ENCODE measurements at places on chromosomes 1 and 21.
A peak's percentile ranks its signal among the peaks of the same experiment; 100 is the strongest.

- DNase-seq = no peak
These were observed 38.3 kb downstream of the ECE1 start for GRCh38 chr1:21251773-21252471.

DNA sequence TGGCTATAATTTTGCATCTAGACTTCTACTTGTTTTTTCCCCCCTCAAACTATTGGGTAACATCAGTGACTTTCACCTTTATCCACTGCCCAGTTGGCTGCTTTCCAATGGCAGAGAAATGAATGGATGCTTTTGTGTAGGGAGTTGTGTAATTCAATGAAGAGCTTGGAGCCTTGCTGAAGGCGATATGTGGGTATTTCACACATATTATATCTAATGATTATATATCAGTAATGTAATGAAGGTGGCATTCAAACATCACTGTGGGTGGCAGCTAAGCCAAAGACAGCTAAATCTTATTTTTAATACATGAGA, 81.2 kb downstream of the TGFB2 start:
- DNase-seq = no peak

DNA sequence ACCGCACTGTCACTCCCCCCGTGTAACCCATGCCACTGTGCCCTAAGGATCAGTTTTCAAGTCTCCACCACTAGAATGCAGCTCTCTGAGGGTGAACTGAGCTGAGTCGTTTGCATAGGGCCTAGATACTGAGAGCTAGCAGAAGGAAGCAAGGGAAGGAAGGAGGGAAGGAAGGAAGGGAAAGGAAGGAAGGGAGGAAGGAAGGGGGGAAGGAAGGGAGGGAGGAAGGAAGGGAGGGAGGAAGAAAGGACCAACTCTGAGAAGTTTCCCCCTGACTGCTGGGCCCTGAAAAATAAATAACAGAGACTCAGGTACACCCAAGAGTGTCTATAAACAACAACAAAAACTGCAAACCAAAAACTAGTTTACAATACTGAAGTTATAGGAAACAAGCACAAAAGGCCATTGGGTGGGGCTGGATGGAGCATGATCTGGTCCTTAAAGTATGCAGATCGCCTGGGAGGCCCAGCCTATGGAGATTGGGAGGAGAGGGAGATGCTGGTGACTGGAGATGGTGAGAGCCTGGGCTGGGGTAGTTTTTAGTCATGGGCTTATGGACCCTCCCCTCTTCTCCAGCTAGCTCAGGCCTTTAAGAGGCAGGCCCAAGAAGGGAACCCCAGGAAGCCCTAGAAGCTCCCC, 1.7 kb upstream of the MRPS15 start:
- no peak for DNase-seq

GRCh38 chr1:161801955-161802354, 35.8 kb downstream of the ATF6 start:
- DNase-seq = no peak

DNA sequence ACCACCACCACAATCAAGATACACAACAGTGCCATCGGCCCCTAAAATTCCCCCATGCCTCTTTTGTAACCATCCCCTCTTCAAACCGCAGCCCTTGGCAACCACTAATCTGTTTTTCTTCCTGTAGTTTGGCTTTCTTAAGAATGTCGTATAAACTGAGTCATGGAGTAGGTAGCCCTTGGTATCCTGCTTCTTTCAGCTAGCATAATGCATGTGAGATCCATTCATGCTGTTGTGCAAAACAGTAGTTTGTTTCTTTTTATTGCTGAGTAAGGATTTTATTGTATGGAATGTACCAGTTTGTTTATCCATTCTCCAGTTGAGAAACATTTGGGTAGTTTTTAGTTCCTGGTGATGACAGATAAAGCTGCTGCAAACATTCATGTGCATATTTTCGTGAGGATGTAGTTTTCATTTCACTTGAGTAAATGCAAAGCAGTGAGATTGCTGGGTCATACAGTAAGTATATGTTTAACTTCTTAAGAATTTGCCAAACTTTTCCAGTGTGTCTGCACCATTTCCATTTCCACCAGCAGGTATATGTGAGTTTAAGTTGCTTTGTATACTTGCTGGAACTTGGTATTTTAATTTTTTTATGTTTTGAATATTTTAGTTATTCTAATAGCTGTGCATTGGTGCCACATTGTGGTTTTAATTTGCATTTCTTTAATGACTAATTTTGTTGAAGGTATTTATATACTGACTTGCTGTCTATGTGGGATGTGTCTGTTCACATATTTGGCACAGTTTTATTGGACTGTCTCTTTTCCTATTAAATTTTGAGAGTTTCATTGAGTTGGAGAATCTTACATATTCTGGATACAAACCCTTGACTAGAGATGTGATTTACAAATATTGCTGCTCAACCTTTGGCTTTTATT, 148.4 kb upstream of the MAP1LC3C start:
- no peak for DNase-seq

DNA sequence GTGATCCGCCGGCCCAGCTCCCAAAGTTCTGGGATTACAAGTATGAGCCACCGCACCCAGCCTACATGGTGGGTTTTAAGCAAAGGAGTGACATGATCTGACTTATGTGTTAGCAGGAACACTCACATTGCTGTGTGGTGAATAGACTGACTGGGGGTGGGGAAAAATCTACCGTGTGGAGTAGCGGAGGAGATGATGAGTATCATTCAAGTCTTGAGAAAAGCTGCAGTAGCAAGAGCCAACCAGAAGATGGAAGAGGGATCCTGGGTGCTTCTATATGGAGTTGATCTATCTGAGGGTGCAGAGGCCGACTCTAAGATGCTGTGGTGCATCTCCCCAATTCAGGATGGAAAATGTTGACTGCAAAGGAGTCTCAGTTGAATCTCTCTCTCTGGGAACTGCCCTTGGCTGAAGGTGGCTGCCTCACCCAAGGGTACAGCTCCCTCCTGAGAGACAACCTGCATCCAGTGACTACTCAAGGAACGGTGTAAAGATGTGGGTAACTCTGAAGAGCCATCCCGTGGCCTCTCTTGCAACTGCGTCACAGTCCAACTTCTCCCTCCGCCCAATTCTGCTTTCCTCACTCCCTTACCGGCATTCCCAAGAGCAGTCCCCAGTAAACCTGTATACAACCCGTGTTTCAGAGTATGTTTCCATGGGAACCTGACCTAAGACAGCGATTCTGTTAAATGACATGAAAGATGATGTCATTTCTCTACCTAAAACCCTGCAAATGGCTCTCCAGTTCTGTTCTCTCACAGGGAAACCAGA, 7.4 kb upstream of the B3GALNT2 start:
- no peak for DNase-seq

- DNase-seq = no peak
These were observed 455.5 kb upstream of the ADAMTS5 start for GRCh38 chr21:27422435-27422834.

- DNase-seq = no peak
These were observed 119.8 kb downstream of the SIK1 start for GRCh38 chr21:43306911-43307676.

DNA sequence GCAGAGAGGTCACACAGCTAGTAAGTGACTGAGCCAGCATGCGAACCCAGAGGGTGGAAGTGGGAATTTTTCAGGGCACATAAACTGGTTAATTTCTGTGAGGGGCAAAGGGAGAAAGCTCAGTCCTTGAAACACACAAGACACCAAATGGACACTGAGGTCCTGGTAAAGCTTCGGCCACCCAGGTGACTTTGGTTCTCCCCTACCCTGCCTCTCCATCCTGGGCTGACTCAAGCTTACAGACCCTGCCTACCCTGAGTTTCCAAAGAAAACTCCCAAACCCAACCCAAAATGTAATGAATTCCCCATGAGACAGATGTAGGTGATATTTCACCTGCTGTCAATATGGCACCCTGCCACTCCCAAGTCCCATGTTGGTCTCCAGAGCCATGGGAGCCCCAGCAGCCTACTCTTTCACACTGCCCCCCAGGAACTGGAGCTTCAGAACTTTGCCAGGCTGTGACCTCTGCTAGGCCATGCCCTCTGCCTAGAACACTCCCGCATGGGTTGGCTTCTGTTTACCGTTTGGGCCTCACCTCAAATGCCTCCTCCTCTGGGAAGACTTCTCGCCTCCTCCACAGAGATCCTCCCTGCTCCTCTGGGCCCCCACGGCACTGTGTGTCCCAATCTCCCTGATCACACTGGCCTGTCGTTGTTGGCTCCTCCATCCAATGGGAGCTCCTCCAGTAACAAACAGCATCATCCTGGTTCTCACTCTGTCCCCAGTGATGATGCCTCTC, 3.7 kb upstream of the LRP8 start:
- no peak for DNase-seq

GRCh38 chr1:200925831-200926230, 31.1 kb downstream of the INAVA start:
- no peak for DNase-seq

DNA sequence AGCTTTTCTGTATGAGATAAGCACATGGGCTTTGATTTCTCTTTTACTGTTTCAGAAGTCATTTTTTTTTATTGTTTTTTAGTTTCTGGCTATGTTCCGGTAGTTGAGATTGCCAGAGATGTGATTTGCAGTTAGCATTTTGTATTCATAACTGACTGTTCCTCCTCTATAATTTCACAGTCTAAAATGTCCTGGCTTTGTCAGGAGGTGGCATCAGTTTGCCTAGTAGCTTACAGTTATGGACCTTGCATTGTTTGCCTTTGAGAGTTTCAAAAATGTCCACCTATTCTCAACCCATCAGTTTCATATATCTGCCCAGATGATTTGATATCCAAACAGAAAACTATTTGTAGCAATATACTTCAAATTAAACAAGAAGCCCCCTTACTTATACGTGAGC, 39.5 kb upstream of the ST6GALNAC3 start:
- DNase-seq = no peak

DNA sequence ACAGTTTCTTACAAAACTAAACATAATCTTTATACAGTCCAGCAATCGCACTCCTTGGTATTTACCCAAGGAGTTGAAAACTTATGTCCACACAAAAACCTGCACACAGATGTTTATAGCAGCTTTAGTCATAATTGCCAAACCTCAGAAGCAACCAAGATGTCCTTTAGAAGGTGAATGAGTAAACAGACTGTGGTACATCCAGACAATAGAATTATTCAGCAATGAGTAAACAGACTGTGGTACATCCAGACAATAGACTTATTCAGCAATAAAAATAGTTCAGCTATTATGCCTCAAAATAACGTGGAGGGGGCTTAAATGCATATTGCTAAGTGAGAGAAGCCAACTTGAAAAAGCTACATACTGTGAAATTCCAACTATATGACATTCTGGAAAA, 87.0 kb upstream of the GALNT2 start:
- DNase-seq = no peak

DNA sequence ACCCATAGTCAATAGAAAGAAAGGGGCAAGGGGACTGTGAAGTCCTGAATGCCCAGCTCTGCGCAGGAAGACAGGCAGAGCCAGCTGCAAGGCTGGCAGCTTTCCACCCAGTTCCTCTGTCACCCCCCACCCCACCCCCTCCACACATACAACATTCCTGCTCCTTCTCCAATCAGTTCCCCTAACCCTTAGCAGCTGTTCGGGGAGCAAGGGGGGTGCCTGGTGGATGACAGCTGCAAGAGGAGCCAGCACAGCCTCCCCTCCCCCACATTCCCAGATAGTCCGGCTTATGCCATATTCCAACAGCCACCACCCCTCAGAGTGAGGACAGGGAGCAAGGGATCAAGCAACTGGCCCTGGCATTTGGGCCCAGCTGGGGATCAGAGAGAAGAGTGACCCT, 9.7 kb downstream of the ARHGEF2 start:
- DNase-seq = no peak

GRCh38 chr1:94362466-94363058, 55.6 kb upstream of the ABCD3 start:
- DNase-seq = no peak

DNA sequence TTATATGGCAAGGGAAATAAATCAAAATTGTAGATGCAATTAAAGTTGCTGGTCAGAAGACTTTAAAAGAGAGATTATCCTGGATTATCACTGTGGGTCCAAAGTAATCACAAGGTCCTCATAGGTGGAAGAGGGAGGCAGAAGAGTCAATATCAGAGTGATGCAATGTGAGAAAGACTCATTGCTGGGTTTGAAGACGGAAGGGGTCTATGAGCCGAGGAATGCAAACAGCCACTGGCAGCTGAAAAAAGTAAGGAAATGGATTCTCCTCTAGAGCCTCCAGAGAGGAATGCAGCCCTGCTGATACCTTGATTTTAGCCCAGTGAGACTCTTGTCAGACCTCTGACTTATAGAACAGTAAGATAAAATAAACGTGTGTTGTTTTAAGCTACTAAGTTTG, 59.8 kb upstream of the MUTYH start:
- no peak for DNase-seq

DNA sequence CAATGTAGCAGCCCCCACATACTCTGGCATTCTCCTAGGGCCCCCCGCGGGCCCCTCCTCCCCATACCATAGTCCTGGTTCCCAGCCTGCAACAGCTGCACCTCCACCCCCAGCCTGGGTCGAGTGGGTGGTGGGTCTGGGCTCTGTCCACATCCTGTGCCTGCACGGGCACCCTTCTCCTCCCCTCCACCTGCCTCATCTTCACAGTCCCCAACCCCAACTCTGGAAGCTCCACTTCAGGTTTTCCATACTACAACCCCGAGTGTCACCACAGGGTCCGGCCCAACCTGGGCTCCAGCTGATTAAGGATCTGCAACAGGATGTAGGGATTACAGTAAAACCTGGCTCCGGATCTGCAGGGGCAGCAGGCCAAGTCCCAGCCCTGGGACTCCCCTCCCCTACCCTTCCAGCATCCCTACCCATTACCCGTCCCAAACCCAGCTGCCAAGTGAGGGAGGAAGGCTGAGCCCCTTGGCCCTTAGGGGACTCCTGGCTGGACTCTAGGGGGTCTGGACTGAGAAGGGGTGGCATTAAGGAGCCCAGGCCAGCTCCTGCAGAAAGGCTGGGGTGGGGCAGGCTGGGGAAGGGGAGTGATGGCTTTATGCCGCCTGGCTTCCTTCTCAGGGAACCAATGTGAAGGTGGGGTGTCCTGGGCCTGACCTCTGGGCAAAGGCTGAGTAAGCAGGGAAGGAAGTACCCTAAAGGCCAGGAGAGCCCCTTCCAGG, 116.8 kb downstream of the CASZ1 start:
- DNase-seq = peak; percentile 56

- no peak for DNase-seq
These were observed 57.2 kb downstream of the ST3GAL3 start for GRCh38 chr1:43764581-43764980.

- DNase-seq = no peak
These were observed 8.7 kb downstream of the LDLRAD2 start for GRCh38 chr1:21820597-21821232.

- no peak for DNase-seq
These were observed 188.9 kb downstream of the NRIP1 start for GRCh38 chr21:14875704-14876523.

DNA sequence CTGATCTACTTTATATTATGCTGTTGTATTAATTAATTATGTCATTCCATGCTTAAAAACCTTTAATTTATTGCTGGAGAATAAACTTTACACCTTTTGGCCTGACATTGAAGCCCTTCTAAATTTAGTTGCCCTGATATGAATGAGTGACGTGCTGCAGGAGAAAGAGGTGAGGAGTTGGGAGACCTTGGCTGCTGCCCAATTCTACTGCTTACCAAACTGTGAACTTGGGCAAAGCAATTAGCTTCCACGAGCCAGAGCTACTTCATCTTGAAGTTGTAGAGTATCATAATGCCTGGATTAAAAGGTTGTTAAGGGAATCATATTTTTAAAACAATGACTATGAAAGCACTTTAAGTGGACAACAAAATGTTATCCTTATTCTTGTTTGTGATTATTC, 126.8 kb upstream of the DEPDC1 start:
- DNase-seq = no peak

Data from GDM1 (cell line).